ENCODE measurements at places on chromosomes 1 and 21.

GRCh38 chr1:160818207-160818937 is 22.4 kb downstream of the LY9 start:
- no peak for DNase-seq

DNA sequence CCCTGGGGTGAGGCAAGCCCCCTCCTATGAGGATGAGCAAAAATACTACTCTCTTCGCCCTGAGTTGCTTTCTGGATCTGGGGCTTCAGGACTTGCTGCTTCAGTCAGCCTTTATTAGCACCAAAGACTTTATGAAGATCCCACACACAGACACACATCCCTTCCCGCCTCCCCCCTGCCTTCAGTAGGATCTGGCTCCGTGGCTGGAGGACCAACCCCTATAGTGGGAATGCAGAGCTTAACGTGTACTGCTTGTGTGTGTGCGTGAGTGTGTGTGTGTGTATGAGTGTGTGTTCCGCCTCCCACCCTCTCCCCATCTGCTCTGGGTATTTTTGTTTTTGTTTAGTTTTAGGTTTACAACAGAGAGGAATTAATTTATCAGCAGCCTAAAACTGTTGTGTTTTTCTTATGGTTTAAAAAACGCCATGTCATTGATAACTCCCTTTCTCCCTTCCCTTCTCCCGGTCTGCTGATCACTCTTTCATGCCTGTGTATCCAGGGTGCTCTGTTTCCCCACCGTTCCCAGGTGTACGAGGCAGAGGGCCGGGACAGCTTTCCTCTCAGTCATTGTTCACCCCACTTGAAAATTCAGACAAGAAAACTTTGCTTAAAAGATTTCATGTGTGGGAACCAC is 27.5 kb upstream of the ZFP69B start:
- no peak for DNase-seq

- DNase-seq, result no peak
Measured at GRCh38 chr1:230394134-230394533, 32.0 kb downstream of the PGBD5 start.

- no peak for DNase-seq
Measured at GRCh38 chr1:174535207-174535606, 87.4 kb downstream of the GPR52 start.

GRCh38 chr1:157196245-157196543 is 58.0 kb upstream of the ETV3 start:
- no peak for DNase-seq

DNA sequence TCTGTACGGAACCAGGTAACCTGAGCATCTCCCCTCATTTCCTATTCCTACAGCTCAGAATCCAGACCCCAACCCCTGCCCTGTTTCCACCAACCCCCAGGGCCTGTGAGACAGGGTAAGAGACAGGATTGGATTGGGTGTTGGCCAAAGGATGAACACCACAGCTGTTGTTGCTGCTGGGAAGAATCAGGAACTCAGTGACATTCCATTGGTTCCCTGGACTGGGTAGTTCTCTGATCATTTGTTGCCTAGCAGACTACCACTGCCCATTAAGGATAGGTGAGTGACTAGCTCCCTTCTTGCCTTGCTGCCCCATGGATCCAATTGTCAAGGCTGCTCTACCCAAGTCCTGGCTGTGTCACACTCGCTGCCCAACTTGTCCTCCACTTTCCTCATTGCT is 10.0 kb downstream of the NCSTN start:
- DNase-seq, result no peak

DNA sequence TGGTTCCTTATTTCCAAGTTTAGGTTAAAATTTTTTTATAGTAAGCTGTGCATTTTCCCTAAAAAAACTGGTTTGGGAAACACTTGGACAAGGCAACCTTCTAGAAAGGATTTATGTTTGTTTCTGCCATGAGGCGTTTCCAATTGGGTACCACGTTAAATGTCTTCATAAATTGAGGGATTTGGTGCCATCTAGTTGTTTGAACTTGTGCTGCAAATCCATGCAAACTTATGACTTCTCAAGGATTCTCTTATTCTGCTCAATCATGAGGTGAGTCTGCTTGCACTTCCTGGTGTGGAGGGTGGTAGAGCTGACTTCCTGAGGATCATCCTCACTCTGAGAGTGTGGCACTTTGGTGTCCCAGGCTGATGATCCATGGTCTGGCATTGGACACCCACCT is 123.3 kb downstream of the PCNX2 start:
- no peak for DNase-seq

- no peak for DNase-seq
Measured at GRCh38 chr1:75964760-75965408, 32.7 kb upstream of the ASB17 start.

GRCh38 chr1:75034376-75034775 is 99.8 kb upstream of the LHX8 start:
- no peak for DNase-seq

- DNase-seq, result peak; percentile 59
Measured at GRCh38 chr1:89198491-89199072, at the start of gene GBP4. Gene GBP4 (minus strand): TSS chr1:89198942. CDS start chr1:89198834, 108 bp downstream.

DNA sequence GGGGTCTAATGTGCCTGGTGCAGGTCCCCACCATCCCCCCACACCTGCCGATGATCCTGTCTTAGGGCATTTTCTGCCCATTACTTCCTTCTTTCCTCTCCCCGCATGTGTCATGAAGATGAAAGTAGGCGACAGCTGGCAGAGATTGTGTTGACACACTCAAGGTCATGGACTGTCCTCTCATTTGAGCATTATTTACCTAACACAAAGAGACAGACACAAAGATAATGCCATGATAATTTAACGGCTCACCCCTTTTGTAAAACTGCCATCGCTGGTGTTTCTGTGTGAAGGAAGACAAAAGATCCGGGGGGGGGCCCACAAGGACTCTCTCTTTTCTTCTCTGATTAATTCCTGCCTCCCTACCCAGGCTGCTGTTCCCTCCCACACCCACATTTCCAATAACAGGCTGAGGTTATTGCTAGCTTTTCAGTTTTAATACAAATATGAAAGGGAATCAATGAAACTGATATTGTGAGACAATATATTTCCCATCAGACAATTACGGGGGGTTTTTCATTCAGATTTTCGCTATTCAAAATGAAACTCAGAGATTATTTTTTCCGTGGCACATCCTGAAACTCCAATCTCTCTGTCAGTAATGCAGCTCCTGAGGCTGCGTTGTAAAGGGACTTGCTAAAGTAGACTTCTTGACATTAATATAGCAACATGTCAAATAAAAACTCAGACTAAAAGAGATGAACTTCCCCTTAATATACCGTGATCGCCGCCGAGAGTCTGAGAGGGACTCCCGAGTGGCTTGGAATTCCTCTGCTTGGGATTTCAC is 561.1 kb downstream of the NPHP4 start:
- DNase-seq, result no peak

DNA sequence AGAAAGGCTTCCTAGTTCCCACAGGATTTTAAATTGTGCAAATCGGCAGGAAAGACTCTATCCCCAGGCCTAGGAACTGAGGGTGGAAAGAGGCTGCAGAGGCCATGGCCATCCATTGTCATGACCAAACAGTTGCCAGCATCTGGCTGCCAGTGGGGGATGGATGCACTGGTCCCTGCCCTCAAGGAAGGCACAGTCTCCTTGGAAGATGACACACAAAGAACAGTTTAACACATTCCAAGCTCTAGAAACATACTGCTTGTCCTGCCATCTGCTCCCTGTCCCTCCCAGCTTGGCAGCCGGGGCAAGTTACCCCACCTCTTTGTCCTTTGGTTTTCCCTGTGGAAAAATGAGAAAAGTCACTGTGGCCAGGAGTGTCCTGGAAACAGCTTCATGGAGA is 83.2 kb downstream of the BCAR3 start:
- DNase-seq, result no peak

- no peak for DNase-seq
Measured at GRCh38 chr1:59345221-59345620, 48.3 kb downstream of the FGGY start.

Data from CD4-positive, alpha-beta T cell treated with Interleukin-2 at 100 ng/mL for 4 hours (primary cell).